ENCODE measurements at places on chromosomes 1 and 21.

GRCh38 chr1:193905288-193906085 is 719.1 kb upstream of the B3GALT2 start:
- DNase-seq = no peak

DNA sequence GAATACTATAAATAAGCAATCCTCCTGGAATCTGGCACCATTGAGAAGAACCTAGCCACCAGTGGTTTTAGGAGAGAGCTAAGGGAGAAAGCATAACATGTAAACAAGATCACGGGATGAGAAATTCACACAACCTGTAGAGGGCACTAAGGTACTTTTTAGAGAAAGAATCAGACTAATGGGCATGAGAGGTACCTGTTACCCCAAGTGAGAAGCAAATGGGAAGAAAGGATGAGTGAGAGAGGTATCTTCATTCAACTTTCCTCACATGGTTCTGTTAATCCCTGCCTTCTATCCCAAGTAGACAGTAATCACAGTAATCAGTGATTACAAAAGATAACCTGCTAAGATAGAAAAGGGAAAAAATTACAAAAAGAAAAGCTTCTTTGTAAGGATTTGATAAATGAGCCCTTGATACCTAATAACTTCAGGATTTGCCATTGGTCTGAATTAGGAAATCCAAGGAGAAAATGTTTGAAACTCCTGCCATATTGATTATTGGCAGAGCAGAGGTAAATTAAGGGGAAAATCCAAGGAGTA is 251.1 kb upstream of the ADGRL2 start:
- DNase-seq = peak; percentile 23

DNA sequence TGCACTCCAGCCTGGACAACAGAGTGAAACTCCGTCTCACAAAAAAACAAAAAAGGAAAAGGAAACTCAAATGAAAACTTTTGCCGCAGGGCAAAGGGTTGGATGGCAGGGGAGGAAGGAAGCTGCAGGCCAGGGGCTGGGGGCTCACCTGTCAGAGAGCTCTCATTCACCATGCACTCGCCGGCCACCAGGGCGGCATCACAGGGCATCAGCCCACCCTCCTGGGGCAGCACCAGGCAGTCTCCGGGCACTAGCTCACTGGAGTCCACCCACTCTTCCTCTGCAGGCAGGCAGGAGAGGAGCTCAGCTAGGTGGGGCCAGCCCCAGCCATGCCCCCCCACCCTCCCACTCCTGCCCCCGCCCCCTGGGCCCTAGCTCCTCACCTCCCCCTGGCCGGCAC is 11.9 kb downstream of the ATP13A2 start:
- DNase-seq = no peak

GRCh38 chr1:6239950-6240768 is 3.8 kb upstream of the HES3 start:
- peak; percentile 49 for DNase-seq

Data from fibroblast of skin of left quadriceps (primary cell).